ENCODE measurements at places on chromosomes 2 and 18. TPM values are rescaled to one million over a fixed set of nuclear protein-coding genes. Genes with fewer than 3 reads are reported as not detected.

DNA sequence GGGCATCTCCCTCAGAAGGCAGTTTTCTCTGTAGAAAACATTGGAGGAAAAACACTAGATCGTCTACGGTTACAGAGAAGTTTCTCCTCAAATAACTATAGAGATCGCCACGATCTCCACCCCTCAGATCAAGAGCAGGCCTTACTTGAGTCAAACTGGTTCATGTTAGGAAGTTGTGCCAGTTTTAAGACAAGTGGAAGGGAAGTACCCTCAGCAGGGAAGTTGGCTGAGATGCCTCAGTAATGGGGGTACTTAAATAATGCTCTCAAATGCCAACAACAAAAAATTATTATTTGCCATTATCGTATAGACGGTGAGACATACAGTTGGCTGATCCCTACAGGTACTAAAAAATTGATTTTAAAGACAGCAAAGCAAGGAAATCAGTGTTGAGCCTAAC lies 8.2 kb upstream of the SMAD7 start:
- DNase-seq, result no peak

- no peak for DNase-seq
These were observed 41.4 kb upstream of the TRIB2 start for GRCh38 chr2:12675352-12675795.

DNA sequence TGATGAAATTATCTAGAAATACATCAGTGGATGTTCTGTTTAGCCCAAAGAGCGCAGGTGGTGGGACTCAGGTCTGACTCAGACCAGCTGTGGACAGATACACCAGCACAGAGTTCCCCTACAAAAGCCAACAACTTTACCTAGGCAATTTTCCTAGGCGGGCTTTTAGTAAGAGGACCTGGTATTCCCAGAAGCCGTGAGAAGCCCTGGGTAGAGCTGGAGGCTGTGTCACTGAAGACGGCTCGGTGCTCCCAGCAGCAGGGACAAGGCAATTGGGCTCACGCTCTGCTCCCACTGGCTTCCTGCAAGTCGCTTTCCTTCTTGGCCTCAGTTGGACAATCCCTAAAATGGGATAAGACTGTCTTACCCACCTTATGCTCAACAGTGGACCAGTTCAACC lies 41.1 kb downstream of the TPO start:
- no peak for DNase-seq

DNA sequence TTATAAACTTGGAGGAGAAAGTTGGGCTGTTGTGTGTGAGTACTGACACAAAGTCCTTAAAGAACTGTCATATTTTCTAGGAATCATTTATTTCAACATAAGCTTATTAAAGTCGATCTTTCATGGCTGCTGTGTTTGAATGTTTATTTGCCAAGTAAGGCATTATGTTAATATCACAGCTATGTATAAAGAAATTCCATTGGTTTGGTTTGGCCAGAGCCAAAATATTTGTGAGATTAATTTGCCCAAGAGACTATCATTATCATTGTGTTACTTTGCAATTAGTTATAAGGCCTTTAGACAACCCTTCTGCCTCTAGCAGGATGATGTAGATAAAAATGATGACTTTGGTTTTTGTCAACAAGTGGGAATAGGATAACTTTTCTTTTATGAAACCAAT lies 240.6 kb upstream of the NT5C1B start:
- no peak for DNase-seq

The HJURP gene
- total RNA-seq, result 94.6 TPM

The C2orf72 gene
- total RNA-seq, result 3.8 TPM

DNA sequence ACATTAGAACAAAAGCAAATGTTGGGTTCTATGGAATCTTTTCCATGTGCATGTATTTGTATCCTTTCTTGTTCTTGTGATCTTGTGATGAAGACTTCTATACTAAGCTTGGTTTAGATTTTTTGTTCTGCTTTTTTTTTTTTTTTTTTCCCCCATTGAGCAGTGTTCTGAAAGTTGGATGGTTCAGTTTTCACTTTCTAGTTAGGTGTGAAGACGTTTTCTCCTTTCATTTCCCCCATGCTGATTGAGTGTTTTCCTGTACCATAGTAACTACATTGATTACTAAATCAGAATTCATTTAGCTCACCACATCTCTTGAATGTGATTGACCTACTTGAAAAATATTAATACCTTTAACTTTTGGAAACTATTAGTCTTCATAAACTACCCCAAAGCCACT lies 34.1 kb downstream of the NOP58 start:
- DNase-seq, result no peak

The ST8SIA5 gene
- not detected for total RNA-seq

DNA sequence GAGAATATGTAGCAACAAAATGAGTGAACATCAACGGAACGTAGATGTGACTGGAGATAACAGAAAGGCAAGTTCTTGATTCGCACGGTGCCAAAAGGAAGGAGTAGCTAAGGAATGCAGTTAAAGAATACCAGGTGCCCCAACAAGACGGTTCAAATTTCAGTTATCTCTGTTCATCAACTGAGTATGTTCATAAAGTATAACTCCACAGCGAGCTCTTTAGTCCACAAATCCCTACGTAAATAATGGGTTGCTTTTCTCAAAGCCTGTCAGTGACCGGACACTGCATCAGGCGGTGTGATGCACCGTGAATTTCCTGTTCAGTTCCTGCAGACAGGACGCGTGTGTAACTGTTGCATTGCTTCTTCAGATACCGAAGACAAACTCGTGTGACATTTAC lies 91.8 kb downstream of the NOL10 start:
- DNase-seq, result no peak

The UGT1A1 gene
- not detected for total RNA-seq

The ACVR2A gene
- total RNA-seq, result 3.5 TPM

The RAPH1 gene
- 9.9 TPM for total RNA-seq

- no peak for DNase-seq
These were observed 16.9 kb upstream of the TUBB6 start for GRCh38 chr18:12291161-12291560.

GRCh38 chr18:26383454-26384270 lies 157.4 kb downstream of the TAF4B start:
- DNase-seq, result no peak

- DNase-seq, result no peak
These were observed 64.5 kb downstream of the TWIST2 start for GRCh38 chr2:238912228-238912915.

DNA sequence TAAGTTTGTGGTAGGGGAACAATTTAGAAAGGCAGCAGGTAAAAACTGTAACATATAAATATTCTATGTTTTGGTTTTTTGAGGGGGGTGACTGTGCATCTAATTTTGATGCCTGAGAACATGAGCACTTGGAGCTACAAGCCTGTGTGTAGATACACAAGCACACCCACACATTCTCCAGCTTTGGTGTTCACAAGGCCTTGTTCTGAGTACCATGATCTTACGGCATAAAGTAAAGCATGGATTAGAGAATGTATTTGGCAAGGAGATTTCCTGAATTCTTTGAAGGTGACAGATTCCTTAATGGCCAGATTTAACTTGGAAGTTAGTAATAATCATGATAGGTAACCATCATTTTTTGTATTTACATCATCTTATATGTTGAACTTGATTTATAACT lies 42.7 kb downstream of the MAP3K20 start:
- DNase-seq, result no peak

GRCh38 chr2:37059841-37060240 lies 24.3 kb downstream of the HEATR5B start:
- DNase-seq, result no peak

GRCh38 chr18:63476668-63477067 lies at the start of gene SERPINB5:
Gene SERPINB5 (plus strand): TSS chr18:63476958. CDS start chr18:63484429, 7,471 bp downstream.
- no peak for DNase-seq

The FAM124B gene
- 0.87 TPM for total RNA-seq

The ZC3H8 gene
- total RNA-seq, result 21.6 TPM

DNA sequence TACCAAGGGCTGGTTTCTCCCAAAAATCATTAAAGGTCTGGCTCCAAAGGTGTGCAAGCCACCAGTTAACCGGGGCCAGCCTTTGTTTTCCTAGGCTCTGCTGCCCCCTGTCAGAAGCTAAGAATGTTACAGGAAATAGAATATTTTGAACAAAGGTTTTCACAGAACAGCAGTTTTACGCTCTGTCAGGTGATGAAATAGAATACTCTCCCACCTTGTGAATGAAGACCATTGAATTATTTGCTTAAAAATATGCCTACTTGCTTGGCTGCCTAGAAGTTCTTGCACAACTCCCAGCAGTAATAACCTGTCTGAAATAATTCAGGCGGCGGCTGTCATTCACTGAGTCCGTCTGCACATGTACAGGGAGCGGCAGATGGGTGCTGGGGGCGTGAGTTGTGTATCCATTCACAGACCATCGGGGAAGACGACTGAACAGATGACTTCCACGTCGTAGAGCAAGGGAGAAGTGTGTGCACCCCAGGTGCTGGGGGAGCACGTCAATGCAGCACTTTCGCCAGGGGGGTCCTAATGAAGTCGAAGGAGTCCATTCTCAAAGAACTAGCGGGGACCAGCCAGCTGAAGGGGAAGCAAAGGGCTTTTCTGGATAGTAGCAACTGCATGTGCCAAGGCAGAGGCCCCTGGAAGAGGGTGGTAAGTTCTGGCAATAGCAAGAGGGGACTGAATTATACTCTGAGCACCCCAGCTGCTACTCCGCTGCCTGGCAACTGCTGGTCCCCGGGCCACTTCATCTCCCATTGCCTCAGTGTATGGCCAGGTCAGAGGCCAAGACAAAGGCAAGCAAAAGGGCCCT lies 56.1 kb downstream of the SF3B1 start:
- DNase-seq, result peak; percentile 80

DNA sequence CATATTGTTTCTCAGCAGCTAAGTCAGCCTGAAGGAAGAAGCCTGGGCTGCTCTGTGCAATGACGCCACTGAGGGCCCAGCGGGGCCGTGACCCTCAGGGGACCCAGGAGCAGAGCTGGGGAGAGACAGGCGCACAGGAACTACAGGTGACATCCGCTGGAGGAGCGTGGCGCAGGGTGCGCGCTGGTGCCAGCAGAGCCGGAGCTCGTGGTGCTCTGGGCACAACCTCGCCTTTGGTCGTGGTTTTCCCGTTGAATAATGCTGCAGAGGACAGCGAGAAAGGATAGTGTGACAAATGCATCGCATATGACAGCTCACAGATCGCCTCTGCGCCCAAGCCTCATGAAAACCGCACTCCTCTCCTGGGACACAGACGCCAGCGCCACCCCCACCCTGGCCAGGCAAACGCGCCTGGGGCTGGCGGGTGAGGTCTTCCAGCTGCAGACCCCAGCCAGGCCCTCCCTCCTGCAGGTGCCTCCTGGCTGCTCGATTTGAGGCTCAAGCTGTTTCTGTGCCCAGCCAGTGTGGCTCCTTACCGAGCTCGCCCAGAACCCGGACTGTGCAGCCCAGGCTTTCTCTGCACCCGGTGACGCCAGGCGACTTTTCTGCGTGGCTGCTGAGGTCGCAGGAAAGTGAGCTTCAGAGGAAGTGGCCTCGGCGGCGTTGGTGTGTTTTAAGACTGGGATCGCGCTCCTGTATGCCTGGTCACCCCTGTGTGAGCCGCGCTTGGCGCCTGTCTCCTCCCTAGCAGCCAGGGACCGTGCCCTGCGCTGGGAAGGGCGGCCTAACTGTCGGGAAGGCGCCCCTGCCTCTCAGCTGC lies 583.1 kb upstream of the HS6ST1 start:
- no peak for DNase-seq

The PMAIP1 gene
- total RNA-seq, result 58.7 TPM

The TMEM37 gene
- total RNA-seq, result not detected

- no peak for DNase-seq
These were observed 81.5 kb downstream of the RBM43 start for GRCh38 chr2:151180123-151180522.

DNA sequence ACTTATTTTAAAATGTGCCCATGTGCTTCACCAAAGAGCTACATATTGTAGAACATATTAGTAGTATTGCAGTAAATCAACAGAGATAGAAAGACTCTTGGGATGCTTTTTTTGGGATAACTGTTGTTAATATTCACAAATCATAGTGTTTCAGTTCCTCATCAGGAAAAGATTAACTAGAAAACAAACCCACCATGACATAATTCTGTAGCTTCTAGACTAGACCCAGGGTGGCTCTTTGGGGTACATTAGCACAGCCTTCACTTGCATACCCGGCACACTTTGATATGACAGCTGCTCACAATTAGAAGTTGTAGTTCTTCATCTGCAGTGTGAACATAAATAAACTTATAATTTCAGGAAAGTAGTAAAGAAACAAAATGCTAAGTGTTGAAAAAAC lies 154.2 kb downstream of the ATP9B start:
- no peak for DNase-seq

The RAB27B gene
- 0.53 TPM for total RNA-seq

The ZNG1B gene
- total RNA-seq, result 42.2 TPM

DNA sequence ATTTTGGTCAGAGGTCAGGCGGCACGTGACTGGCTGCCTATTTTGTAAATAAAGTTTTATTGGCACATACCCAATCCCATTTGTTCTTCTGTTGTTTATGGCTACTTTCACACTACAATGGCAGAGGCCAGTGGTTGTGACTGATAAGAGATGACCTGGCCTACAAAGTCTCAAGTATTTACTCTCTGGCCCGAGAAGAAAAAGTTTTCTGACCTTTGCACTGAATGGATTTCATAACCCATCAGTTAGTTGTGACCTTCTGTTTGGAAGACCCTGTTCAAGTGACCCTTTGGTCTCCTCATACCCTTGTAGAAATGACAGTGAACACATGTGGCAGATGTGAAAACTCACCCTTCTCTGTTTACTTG lies 121.4 kb upstream of the MGAT5 start:
- DNase-seq, result no peak

GRCh38 chr2:2735041-2735440 lies 404.0 kb upstream of the MYT1L start:
- DNase-seq, result no peak
